Fibroblast of skin of left biceps (primary cell): ENCODE measurements at places on chromosomes 1 and 21.

DNA sequence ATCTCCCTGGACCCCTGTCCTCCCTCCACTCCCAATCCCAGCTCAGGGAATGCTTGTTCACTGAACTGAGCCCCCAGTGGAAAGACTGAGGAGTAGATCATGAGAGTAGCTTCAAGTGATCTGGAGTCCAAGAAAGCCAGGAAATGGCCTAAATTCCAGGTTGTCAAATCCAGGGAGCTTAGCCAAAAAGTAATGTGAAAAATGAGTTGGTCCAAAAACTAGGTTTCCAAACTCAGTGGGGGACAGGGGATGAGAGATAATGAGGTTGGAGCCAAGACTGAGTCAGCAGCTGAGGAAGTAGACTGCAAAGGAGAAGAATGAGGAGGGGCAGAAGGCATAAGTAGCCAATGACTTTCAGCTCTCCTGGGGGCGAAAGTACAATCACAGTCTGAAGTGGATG lies 284.1 kb upstream of the BEND5 start:
- DNase-seq: peak; percentile 97

GRCh38 chr21:18499761-18500376 lies 96.3 kb upstream of the TMPRSS15 start:
- DNase-seq: no peak

DNA sequence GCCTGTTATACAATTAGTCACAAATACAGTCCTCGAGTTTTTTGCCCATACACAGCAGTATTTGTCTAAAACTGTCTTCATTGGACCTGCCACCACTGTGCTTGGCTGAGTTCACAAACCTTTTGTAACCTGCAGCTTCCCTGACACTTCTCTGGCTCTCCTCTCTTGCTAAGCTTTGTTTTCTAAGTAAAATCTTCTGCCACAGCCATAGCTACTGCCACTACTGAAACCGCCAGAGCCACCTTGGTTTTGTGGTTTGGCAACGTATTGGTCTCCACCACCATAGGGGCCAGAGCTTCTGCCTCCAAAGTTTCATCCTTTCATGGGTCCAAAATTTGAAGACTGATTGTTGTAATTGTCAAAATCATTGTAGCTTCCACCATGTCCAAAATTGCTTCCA lies 668.2 kb upstream of the BRINP3 start:
- no peak for DNase-seq

DNA sequence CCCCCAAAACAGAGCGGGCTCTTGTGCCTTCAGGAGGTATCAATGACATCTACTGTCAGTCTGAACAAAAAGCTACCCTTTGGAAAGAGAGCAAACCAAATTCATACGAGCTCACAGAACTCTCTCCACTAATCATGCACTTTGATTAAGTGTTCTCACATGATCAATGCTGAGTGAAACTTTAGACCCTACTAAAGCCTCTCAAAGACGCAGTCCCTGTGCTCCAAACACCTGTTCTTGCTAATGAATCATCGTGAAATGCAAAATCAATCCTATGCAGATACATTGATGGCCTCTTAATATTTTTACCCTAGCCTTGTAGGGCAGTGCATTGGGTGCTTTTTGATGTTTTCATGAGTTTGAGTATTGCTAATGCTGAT lies 113.4 kb downstream of the ZBTB18 start:
- no peak for DNase-seq

- DNase-seq: no peak
Observed at GRCh38 chr1:49013079-49013478, 236.4 kb upstream of the BEND5 start.

- peak; percentile 7 for DNase-seq
Observed at GRCh38 chr1:196317535-196318522, 290.4 kb downstream of the KCNT2 start.
